NCI-H1105 (cell line): ENCODE measurements at places on chromosomes 3 and 15.

GRCh38 chr3:53478166-53478830, 16.1 kb upstream of the CACNA1D start:
- DNase-seq = no peak

- DNase-seq = no peak
Measured at GRCh38 chr3:10823516-10823818, 7.4 kb downstream of the SLC6A11 start.

DNA sequence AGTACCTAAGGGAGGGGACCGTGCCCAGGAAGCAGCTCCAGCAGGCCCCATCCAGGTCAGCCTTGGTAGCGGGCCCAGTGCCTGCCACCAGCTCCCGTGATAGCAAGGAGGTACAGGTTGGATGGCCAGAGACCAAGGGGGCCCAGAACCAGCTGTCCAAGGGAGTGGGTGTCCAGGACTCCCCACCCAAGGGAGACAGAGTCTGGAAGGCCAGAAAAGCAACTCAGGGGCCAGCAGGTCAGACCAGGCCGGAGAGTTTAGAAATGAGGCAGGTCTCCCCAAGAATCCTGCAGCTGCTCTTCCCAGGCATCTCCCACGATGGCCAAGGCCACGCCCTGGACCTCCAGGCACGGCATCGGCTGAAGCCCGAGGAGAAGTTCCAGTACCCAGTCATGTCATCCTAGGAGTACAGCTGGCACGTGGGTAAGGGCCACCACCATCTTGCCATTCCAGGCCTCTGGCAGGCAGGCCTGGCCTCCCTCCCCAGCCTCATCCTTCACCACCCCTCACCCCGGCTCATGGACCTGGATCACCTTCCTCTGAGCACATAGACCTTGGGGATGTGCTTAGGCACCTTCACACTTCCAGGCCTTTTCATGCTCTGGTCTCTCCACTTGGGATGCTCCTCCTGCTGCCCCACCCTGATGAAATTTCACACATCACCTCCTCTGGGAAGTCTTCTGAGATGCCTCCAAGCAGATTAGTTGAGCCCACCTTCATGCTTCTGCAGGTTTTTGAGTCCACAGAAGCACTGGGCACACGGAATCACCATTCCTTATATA, 30.5 kb downstream of the DNASE1L3 start:
- no peak for DNase-seq

DNA sequence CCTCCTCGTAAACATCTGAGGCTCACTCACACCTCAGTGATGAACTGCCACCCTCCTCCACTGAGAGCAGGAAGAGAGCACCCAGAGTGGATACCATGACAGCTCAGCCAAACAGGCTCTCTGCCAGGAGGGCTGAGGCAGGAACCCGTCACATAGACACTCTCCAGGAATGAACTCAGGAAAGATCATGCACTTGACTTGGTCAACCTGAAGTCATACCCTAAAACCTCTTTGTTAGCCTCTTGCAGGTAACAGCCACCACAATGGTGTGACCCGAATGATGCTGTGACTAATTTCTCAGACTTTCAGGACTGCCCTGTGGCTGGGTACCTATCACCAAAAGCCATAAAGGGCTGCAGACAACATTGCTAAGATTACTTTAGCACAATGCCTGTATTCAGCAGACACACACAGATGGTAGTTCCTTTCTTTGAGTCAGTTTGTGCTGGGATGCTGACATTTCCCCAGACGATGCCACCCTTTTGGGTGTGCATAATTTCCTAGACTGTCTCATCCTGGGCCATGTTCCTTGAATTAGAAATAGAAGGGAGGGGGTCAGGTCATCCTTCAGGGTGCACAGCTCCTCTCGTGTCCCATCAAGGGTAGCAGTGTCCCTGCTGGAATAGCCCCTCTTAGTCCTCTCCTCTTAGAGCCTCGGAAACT, 30.3 kb downstream of the CX3CR1 start:
- DNase-seq = no peak

GRCh38 chr15:60394689-60395097, 3.1 kb downstream of the ANXA2 start:
- DNase-seq = no peak

DNA sequence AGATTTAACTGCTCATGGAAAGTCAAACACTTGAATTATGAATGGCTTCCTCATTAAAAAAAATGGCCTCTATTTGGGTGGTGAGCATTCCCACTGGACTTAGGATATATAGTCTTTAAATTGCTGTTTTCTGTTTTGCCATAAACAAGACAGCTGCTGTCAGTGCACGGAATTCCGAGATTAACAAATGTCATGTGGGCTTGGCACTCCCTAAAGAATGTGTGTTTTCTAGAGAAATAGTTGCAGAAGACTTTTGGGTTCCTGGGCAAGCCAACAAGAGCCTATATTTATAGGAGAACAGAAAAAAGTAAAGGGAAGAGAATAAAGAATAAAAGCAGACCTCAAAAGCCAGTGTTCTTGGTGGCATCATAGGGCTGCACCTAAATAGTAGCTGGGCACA, 13.6 kb upstream of the TFG start:
- no peak for DNase-seq

- no peak for DNase-seq
Measured at GRCh38 chr15:61070111-61070901, 158.8 kb downstream of the RORA start.

GRCh38 chr3:29751647-29752314, 470.9 kb downstream of the RBMS3 start:
- DNase-seq = no peak

- no peak for DNase-seq
Measured at GRCh38 chr3:99731499-99731898, 86.2 kb upstream of the CMSS1 start.

- DNase-seq = no peak
Measured at GRCh38 chr15:74062671-74063070, 19.7 kb downstream of the GOLGA6A start.

- no peak for DNase-seq
Measured at GRCh38 chr15:67296188-67296587, 41.6 kb downstream of the IQCH start.

DNA sequence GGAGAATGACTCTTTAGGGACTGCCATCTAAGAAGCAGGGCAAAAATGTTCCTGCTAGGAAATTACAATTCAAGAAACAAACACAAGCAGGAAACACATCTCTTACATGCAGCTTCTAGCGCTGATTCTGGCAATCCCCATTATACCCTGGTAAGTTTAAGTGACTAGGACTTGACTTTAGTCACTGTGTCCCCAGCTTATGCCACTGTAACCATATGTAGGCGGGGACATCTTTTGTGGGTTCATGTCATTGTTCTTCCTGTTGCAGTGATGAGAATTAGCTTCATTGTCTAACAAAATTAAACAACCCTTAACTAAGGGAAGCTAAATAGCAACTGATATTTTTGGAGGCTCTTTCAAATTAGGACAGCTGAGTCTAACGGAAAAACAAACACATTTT, 17.9 kb upstream of the FAM81A start:
- no peak for DNase-seq

GRCh38 chr3:43361077-43361476, 74.7 kb downstream of the SNRK start:
- no peak for DNase-seq

GRCh38 chr3:65875393-65876027, 163.2 kb downstream of the MAGI1 start:
- DNase-seq = no peak

- no peak for DNase-seq
Measured at GRCh38 chr3:112114576-112115160, 18.4 kb downstream of the GCSAM start.

- no peak for DNase-seq
Measured at GRCh38 chr3:27532426-27533260, 48.5 kb upstream of the SLC4A7 start.

- DNase-seq = no peak
Measured at GRCh38 chr3:50297896-50298725, 1.1 kb downstream of the HYAL3 start.

DNA sequence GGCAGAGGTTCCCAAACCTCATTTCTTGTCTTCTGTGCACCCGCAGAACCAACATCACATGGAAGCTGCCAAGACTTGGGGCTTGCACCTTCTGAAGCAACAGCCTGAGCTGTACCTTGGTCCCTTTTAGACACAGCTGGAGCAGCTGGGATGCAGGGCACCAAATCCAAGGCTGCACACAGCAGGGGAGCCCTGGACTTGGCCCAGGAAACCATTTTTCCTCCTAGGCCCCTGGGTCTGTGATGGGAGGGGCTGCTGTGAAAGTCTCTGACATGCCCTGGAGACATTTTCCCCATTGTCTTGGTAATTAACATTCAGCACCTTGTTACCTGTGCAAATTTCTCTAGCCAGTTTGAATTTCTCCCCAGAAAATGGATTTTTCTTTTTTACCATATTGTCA, 33.6 kb upstream of the TMEM45A start:
- DNase-seq = no peak

- DNase-seq = no peak
Measured at GRCh38 chr3:21421096-21421495, 329.9 kb downstream of the ZNF385D start.

- DNase-seq = no peak
Measured at GRCh38 chr3:156321945-156322344, 201.6 kb downstream of the KCNAB1 start.

GRCh38 chr3:124768812-124769211, 38.6 kb downstream of the UMPS start:
- no peak for DNase-seq

- no peak for DNase-seq
Measured at GRCh38 chr15:87901926-87902690, 354.4 kb downstream of the NTRK3 start.

GRCh38 chr3:127037971-127038446, 55.1 kb downstream of the PLXNA1 start:
- no peak for DNase-seq

- no peak for DNase-seq
Measured at GRCh38 chr3:156187146-156187769, 66.9 kb downstream of the KCNAB1 start.

GRCh38 chr3:125434582-125435011, 59.5 kb upstream of the ZNF148 start:
- DNase-seq = no peak

DNA sequence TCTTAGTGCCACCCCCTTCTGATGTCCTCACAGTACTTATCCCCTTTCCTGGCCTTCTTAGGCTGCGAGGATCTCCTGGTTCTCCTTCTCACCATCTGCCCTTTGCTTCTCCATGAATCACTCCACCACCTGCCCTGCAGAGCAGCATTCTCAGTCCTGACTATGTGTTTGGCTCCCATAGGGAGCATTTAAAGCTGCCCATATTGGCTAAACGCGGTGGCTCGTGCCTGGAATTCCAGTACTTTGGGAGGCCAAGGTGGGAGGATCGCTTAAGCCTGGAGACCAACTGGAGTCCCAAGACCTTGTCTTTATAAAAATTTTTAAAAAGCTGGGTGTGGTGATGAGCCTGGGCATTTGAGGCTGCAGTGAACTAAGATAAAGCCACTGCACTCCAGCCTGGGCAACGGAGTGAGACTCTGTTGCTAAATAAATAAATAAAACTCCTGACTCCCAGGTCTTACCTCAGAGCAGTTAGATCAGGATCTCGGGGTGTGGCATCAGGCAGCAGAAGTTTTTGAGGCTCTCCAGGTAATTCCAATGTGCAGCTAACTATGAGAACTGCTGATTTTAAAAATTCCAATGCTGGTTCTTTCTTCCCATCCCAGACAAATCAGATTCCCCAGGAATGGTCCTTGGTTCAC, 36.2 kb upstream of the TLE3 start:
- no peak for DNase-seq

DNA sequence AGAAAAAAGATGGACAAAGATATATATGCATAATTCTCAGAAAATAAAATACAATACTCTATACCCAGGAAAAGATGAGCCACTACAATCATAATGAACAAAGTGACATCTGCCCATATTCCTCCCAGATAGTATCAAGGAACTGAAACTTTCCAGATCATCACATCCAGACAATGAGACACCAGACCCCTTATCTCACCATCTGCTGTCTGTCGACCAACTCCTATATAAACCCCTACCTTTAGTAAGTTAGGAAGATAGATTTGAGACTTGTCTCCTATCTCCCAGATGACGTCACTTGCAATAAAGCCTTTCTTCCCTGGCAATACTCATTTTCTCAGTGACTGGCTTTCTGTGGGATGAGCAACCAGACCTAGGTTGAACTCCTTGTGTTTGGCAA, 1071.6 kb downstream of the PLOD2 start:
- no peak for DNase-seq

GRCh38 chr15:100008258-100008657, 275.0 kb upstream of the LYSMD4 start:
- DNase-seq = no peak

DNA sequence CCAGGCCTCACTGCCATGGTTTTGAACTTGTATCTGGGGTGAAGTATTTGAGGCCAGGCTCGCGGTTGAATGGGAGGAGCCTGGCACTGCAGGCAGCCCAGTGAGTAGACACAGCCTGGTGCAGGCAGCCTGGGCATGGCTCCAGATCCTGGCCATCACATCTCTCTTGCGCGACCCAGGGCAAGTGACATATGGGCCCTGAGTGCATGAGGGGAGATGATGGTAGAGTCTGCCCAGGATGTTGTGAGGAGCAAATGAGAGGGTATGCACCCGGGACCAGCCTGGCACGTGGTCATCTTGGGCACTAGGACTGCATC, 103.5 kb downstream of the TBC1D2B start:
- no peak for DNase-seq

DNA sequence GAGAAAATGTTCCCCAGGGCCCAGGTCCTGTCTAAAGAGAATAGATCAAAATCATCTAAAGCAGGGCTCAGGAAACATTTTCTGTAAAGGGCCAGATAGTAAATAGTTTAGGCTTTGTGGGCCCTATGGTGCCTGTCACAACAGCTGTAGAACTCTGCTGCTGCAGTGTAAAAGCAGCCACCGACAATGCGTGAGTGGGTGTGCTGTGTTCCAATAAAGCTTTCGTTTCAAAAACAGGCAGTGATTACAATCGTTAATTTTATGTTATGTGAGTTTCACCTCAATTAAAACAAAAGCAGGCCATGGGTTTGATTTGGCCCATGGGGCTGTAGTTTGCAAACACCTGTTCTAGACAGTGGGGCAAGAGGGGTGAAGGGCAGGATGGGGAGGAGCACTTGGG, 12.5 kb upstream of the HEG1 start:
- DNase-seq = no peak

DNA sequence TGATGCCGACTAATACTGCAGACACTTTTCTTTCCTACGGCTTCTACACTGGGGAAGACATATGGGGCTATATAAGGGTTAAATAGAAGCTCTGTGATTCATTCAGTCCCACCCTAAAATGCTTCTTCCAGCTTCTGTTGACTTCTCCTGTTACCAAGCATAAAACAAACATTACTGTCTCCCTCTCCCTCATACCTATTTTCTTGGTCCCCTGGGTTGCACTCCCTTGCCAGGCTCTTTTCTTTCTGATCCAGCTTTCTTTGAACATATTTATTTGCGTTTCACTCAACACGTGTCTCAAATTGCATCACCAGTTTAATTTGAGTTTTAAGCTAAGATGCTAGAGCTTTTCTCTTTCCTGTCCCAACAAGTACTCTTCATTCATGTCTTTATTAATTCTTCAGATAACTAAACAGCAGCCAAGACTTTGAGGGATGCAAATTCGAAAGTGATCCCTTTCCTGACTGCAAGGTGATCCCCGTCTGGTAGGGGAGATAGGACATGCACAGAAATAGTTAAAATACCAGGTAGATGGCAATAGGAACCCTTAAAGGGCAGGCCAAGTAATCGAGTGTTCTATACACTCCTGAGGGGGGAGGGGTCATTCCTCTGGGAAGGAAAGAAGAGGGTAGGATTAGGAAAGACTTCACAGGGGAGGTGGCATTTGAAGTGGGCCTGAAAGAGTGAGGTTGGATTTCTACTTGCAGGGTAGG, 198.6 kb upstream of the BCL6 start:
- no peak for DNase-seq
